Ovary (tissue), 10 donors: ENCODE measurements at places on chromosomes 13 and 19. TPM values are rescaled to one million over a fixed set of nuclear protein-coding genes. Genes with fewer than 3 reads are reported as not detected.

Gene C19orf81
- 1.1 TPM for total RNA-seq

Gene ZNF570
- 7.0 TPM for total RNA-seq

Gene ZNF225
- total RNA-seq: 6.0 TPM

Gene SRRM5
- total RNA-seq: 0.10 TPM

Gene ZNF93
- 15.2 TPM for total RNA-seq

Gene KLK2
- not detected for total RNA-seq

Gene OR7A5
- 0.12 TPM for total RNA-seq

Gene C5AR2
- 1.2 TPM for total RNA-seq

Gene LIM2
- total RNA-seq: not detected

Gene SULT2A1
- 0.12 TPM for total RNA-seq

Gene DACH1
- 1.2 TPM for total RNA-seq

Gene ASF1B
- 4.9 TPM for total RNA-seq

Gene ZNF486
- total RNA-seq: 9.8 TPM

Gene ZSCAN4
- total RNA-seq: not detected

Gene ATP7B
- total RNA-seq: 4.7 TPM

Gene KCNRG
- total RNA-seq: 1.9 TPM

Gene KCNJ14
- total RNA-seq: 1.4 TPM

Gene ZNF446
- total RNA-seq: 17.6 TPM

Gene ZNF28
- 14.1 TPM for total RNA-seq

Gene LAMP1
- 167 TPM for total RNA-seq

Gene TUBB4A
- total RNA-seq: 4.3 TPM

Gene PRRG2
- total RNA-seq: 1.5 TPM

Gene NLRP11
- 0.36 TPM for total RNA-seq

Gene ANGPTL8
- not detected for total RNA-seq

Gene SERPINE3
- not detected for total RNA-seq

Gene TRPC4
- total RNA-seq: 1.4 TPM

Gene DAPK3
- total RNA-seq: 47.3 TPM

Gene NTN5
- 2.5 TPM for total RNA-seq

Gene CFD
- total RNA-seq: 3.8 TPM

Gene TMEM143
- total RNA-seq: 6.9 TPM

Gene KLK14
- not detected for total RNA-seq

Gene ZNF471
- total RNA-seq: 14.1 TPM

Gene ZFP30
- 14.3 TPM for total RNA-seq

Gene KLK1
- total RNA-seq: 0.95 TPM

Gene CYP2A13
- total RNA-seq: not detected

Gene ZNF575
- total RNA-seq: 1.3 TPM

Gene ADAMTSL5
- not detected for total RNA-seq

Gene ZNF221
- total RNA-seq: 8.1 TPM

Gene FAAP24
- total RNA-seq: 1.4 TPM

Gene CCDC70
- total RNA-seq: not detected

Gene GNG8
- not detected for total RNA-seq

Gene TEX101
- total RNA-seq: not detected

Gene ZNF723
- not detected for total RNA-seq

Gene DHDH
- total RNA-seq: not detected

Gene EID2
- 13.1 TPM for total RNA-seq

Gene CCNA1
- total RNA-seq: 12.5 TPM

Gene USHBP1
- 1.7 TPM for total RNA-seq

Gene OR7C1
- total RNA-seq: not detected

Gene PPP6R1
- total RNA-seq: 33.5 TPM

Gene ZNF208
- total RNA-seq: 9.6 TPM
